Left hindlimb (tissue), 1 donor: ENCODE measurements at places on chromosomes 13 and 19.

DNA sequence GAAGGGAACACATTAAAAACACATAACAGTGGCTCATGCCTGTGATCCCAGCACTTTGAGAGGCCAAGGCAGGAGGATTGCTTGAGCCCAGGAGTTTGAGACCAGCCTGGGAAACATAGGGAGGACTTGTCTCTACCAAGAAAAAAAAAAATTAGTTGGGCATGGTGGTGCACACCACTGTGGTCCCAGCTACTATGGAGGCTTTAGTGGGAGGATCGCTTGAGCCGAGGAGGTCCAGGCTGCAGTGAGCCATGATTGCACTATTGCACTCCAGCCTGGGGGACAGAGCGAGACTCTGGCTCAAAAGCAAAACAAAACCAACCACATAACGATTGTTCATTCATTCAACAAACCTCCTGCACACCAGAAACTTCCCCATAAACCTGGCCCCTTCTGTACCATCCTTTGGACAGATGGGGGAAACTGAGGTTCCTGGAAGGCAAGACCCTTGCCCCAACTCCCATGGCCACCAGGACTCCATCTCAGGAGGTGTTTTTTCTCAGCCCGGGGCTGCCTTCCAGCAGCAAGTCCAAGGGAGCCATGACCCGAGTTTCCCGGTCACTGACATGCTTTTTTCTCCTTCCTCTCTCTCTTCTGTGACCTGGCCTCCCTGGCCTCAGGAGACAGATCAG is 4.3 kb downstream of the FOSB start:
- peak; percentile 61 for DNase-seq

- DNase-seq, result no peak
These were observed 74.3 kb upstream of the UBL3 start for GRCh38 chr13:29924482-29925350.

DNA sequence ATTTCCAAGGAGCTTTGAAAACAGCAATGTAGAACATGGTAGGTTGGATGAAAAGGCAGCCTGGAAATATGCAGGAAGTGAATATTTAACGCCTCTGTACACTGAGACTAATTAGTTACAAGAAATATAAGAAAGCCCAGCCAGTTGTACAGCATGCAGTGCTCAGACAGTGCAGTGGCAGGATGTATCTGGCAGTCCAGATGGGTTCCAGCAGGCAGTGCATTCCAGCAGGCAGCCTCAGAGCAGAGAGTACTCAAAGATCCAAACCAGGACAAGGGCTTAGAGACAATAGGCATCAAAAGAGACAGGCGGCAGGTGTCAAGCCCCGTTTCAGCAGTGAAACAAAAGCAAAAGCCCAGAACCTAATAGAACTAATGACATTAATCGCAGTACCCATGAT is 2776.3 kb downstream of the PCDH9 start:
- no peak for DNase-seq

- DNase-seq, result no peak
These were observed 12.4 kb downstream of the RTN2 start for GRCh38 chr19:45484273-45484945.

GRCh38 chr19:10251792-10252694 is at the start of gene MRPL4:
TSS of gene MRPL4 (plus strand) at chr19:10252214. CDS start at chr19:10252254, 40 bp downstream.
- DNase-seq, result peak; percentile 97

DNA sequence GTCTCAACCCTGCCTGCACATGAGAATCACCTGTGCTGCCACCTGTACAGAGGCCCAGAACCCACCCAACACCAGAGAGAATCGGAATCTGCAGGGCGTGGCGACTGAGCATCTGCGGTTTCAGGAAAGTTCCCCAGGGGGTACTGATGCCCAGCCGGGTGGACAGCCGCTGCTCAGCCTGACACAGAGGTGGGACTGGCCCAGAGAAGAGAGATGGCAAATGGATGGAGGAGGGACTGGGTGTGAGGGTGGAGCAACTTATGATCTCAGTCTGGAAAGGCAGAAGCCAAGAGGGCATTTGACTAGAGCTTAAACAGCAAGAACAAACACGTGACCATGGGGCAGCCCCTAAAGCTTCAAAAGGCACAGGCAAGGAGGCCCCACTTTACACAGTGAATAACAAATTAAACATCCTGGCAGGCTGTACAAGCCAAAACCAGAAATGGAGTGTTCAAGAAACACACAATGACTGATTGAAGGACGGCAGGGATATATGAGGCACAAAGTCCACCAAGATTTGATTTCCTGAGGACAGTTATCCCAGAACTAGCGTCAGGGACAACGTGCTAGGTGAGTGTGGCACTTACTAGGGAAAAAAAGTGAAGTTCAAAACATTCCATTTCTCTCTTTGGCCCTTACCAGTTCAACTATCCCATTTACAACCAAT is 3.1 kb downstream of the RANBP3 start:
- DNase-seq, result no peak

DNA sequence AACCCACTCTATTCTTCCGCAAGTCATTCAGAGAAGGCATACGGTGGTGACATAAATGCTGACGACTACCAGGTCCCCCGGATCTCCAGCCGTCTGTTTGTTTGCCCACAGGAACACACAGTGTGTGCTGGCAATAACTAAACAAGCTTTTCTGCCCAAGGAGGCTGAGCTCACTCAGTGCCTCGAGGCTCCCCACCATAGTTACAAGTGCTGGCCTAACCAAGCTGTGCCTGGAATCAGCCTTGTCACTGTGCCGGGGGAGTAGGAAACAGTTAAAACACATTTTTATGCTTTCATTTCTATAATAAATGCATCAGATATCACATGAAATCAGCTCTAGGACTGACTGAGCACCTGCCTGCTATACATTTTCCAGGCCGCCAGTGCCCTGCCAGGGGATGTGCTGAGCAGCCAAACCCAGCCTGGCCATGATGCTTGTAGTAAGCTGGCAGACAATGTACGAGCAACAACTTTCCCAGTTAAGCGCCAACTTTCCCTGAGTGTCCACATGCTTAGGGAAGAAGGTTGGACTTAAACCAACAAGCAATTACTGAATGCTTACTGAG is 28.1 kb downstream of the BRD4 start:
- DNase-seq, result peak; percentile 72

- no peak for DNase-seq
These were observed 2.7 kb downstream of the C2CD4C start for GRCh38 chr19:406135-406781.

GRCh38 chr13:45295536-45295935 is 45.4 kb downstream of the TPT1 start:
- no peak for DNase-seq

GRCh38 chr13:79405501-79405830 is 589 bp downstream of the RBM26 start:
- DNase-seq, result no peak

GRCh38 chr19:34989298-34989697 is 10.8 kb upstream of the GRAMD1A start:
- no peak for DNase-seq

- DNase-seq, result no peak
These were observed 10.1 kb downstream of the PRR36 start for GRCh38 chr19:7863971-7864689.

GRCh38 chr19:49361438-49362047 is 673 bp downstream of the TEAD2 start:
- DNase-seq, result peak; percentile 94

GRCh38 chr13:27038323-27038722 is 133.3 kb downstream of the USP12 start:
- DNase-seq, result no peak

GRCh38 chr13:55517312-55517711 is 1623.4 kb upstream of the PRR20A start:
- no peak for DNase-seq
